ENCODE measurements at places on chromosomes 11 and 22. TPM values are rescaled to one million over a fixed set of nuclear protein-coding genes. Genes with fewer than 3 reads are reported as not detected.
A peak's percentile ranks its signal among the peaks of the same experiment; 100 is the strongest.

Gene ENTHD1
- total RNA-seq = not detected

GRCh38 chr11:72234514-72234830 lies 9.5 kb downstream of the PHOX2A start:
- no peak for DNase-seq

DNA sequence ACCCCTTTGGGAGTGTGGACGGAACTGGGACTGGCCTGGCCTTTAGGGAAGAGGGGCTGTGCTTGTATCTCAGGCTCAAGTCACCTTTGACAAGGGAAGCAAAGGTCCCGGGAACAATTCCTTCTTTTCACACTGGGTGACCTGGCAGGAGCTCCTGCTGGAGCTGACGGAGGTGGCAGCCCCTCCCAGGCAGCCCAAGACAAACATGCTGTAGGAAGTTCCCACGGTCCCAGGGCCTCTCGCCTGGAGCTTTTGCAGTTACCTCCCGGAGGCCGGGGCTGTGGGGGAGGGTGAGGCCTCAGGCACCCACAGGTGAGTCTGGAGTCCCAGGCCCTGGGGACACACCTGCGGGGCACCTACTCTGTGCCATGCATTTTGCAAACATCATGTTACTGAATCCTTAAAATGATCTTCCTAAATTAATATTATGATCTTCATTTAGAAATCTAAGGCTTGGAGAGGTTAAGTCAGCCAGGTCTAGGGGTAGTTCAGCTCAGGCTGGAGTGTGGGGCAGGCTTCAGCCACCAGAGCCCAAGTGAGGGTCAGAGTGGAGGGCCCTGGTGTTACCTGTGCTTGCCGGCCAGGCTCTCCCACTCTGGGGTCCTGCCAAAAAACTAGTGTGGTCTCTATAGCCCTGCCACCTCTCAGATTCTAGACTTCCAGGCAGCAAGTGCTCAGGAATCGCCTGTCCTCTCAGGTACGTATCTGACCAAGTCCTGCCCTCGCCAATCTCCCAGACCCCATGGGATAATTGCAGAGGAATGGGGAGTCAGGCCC lies 15.7 kb upstream of the MYEOV start:
- DNase-seq = no peak

DNA sequence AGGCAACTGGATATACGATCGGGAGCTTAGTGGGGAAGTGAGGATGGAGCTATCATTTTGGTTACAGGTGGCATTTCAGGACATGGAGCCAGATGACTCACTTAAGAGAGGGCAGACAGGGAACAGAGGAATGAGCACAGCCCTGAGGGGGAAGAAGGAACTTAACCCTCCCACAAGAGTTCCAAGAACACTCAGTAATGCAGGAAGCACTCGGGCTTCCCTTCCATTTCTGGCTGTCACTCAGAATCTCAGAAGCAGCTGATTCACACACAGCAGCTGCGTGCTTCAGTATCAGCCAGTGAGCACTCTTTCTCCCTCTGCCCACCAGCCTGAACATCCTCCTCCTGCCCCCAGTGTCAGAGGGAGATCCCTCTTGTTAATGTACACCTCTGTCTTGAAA lies 34.8 kb downstream of the EFCAB6 start:
- DNase-seq = peak; percentile 91

Gene CCDC81
- 5.6 TPM for total RNA-seq

DNA sequence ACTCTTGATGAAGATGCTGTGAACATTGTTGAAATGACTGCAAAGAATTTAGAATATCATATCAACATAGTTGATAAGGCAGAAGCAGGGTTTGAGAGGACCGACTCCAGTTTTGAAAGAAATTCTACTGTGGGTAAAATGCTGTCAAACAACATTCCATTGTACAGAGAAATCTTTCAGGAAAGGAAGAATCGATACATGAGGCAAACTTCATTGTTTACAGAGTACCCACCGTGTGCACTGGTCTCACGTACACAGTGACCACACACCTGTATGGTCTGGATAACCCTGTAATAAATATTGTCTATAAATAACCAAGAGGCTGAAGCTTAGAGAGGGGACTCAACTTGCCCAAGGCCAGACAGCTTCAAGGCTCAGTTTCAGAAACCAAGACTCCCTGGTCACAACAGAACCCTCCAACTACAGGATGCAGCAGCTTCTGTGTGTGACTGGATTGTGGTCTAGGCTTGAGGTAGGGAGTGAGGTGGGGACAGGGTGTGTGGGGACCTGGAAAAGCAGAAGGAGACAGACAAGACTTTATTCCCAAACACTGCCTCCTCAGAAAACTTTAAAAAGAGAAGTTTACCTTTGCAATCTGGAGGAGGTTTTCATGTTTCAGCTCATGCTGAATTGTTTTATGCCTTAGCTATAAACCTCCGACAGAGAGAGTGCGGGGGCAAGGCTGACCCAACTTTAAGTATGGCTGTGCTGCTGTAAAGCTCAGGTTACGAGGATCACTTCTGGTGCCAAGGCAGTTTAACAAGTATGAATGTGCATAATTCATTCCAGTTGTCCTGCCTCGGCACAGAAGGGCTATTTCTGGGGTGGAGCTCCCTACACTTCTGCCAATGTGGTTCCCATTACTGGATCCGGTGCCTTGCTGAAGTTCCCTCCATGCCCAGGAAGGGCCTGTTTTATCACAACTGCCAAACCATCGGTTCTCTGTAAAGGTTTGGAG lies 372.6 kb upstream of the NARS2 start:
- DNase-seq = no peak

Gene MRGPRX3
- not detected for total RNA-seq

DNA sequence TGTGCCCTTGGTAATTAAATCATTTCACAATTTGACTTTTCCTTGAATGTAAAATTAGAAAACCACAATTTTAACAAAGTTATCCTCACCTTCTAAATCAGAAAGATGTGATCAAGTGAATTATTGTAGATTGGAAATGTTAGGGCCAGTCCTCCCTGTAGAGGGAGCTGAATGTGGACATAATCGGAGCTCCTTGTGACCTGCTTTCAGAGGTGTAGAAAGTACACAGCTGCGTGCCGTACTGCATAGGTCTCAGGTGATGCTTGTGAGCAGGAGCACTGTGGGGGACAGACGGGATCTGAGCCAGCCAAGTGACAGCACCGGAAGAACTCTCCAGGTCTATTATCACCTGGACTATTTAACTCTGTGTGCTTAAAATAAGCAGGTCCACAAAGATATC lies 338.0 kb downstream of the AASDHPPT start:
- no peak for DNase-seq

DNA sequence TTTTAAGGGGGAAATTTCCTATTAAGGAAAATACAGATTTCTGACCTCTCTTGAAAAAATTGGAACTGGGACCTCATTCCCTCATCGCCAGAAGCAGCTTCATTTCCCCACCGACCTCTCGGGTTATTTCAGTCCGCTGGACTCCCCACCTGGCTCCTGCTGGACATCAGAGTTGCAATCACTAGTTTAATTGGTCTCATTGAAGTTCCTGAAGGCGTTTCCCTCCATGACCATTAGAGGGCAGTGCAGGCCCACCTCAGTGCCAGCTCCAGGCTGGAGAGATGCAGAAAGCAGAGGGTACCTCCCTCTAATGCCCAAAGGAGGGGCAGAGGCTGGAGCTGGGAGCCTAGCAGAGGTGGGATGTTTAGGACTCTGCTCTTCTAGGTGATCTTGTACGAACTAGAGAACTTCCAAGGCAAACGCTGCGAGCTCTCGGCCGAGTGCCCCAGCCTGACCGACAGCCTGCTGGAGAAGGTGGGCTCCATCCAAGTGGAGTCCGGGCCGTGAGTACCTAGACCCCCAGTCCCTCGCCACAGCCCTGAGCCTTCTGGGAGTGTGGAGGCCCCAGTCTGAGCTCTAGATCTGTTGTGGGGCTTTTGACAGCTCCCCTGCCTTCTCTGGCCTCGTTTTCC lies 2.7 kb downstream of the CRYBB3 start:
- peak; percentile 43 for DNase-seq

DNA sequence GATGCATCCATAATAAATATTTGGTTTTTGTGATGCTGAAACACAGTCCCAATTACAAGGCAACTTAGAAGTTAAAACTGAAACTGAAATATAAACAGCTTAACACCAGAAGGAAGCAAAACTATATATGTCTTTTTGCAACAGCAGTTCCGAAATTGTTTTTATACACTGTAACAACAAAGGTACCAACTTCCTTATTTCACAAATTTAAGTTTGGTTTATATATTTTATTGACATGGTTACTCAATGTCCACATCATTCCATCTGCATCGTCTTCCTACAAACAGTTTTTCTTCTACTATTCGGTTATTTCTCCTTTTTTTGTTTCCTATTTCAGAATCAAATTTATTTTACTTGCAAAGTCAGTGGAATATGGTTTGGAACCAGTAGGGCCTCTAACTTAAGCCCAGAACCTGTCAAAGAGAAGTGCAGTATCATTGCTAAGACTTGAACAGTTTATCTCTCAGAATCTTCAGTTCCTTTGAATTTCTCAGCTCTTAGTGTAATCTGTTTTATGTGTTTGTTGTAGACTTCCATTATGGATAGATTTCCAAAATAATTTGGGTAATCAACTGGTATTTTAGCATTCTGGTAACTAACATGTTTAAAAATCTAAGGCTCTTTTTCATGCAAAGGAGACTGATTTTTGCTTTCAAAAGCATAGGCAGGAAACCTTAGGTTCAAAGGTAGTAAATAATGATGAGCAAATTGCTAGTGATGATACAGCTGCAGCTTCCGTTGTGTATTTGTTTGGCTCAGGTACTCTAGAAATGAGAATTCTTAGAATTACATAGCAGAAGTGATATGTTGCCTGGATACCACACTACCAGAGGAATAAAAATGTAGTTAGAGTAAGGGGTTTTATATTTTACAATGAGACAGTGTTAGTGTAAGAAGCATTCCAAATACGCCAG lies 8.2 kb upstream of the HSPA8 start:
- no peak for DNase-seq

GRCh38 chr11:108685419-108686130 lies 20.7 kb downstream of the DDX10 start:
- DNase-seq = peak; percentile 29
